SJSA1 (cell line): ENCODE measurements at places on chromosomes 7 and 10.

DNA sequence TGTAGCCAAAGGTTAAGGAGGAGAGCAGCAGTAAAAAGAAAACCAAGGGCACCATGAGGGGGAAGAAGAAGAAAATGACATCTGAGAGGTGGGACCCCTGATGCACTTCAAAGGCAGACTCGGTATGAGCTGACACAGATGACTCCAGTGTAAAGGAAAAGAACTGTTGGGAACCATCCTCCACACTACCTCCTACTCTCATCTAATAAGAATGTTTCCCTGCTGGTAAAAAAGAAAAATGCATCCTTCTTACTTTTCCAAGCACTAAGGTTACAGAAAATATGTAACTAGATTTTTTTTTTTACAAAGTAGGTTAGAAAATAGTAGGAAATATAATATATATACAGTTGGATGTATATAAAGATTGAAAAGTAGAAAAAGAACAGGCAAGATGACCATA lies 16.9 kb downstream of the TAS2R41 start:
- no peak for DNase-seq

- DNase-seq, result no peak
These were observed 6.7 kb upstream of the MGAM2 start for GRCh38 chr7:142104550-142105527.

GRCh38 chr7:25985196-25985595 lies 166.8 kb upstream of the NFE2L3 start:
- DNase-seq, result no peak

GRCh38 chr10:33657154-33657908 lies 322.9 kb upstream of the NRP1 start:
- no peak for DNase-seq

GRCh38 chr7:39678930-39679709 lies 55.7 kb downstream of the RALA start:
- DNase-seq, result no peak

DNA sequence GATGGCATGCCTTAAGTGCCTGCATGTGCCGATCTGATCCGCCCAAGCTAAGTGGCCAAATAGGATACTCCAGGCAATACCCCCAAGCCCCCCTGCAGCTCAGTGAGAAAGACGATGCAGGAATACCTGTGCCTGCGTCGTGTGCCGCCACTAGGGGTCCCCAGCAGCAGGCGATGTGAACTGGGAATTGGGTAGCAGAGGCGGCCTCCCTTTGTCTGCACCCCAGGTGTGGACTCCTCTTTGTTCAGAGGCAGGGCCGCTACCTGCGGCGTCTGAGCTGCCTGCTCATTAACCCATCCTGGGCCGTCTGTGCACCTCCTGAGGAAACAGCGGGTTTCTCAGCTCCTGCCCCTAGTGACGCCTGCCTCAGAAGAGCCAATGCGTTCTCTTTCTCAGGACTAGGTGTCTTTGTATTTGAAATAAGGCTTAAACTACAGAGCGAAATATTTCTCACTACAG lies 4.8 kb upstream of the CHN2 start:
- peak; percentile 10 for DNase-seq

DNA sequence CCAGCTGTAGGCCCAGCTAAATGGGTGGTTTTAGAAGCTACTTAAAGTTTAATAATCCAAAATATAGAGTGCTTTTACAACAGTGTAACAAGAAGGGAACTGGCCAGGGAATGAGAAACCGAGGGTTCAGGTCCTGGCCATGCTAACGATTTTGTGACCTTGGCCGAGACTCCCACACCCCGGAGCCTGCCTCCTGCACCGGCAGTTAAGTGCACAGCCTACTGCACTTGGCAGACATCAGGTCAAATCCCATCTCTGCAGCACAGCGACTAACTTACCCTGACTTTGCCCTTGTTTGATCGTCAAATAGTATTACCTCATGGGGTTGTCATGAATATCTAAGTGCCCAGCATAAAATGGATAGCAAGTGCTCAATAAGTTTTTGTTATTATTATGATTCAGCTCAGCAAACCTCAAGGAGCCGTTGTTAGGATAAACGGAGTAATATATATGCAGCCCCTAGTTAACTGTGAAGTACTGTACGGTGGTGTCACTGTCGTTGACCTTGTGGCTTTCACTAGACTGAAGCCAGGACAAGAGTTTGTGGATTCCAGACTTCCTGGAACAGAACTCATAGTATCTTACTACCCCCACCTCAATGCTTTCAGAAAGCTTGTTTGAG lies 35.5 kb downstream of the LYZL1 start:
- no peak for DNase-seq

DNA sequence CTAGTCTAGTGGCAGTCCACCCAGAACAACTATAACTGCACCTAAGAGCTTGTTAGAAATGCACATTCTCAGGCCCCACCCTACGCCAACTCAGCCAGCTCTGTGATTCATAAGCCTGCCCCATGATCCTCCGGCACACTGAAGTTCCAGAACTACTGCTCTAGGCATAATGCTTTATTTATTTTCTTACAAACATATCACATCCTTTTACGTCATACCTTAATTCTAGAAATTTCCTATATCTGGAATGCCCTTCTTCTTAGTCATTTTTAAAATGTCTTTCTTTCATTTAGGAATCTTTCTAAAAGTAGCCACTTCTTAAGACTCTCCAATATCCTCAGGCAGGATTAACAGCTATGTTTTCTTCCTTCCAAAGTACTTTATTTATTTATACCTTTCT lies 480.1 kb downstream of the INHBA start:
- peak; percentile 71 for DNase-seq

DNA sequence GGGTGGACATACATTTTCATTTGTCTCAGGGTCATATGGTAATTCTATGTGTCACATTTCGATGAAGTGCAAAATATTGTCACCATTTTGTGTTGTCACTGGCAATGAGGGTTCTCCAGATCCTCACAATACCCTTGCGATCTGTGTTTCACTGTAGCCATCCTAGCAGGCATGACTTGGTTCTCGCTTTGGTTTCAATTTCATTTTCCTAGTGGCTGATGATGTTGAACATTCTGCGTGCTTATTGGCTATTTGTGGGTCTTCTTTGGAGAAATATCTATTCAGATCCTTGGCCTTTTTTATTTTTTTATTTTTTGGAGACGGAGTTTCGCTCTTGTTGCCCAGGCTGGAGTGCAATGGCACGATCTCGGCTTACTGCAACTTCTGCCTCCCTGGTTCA lies 24.8 kb upstream of the MNX1 start:
- no peak for DNase-seq

DNA sequence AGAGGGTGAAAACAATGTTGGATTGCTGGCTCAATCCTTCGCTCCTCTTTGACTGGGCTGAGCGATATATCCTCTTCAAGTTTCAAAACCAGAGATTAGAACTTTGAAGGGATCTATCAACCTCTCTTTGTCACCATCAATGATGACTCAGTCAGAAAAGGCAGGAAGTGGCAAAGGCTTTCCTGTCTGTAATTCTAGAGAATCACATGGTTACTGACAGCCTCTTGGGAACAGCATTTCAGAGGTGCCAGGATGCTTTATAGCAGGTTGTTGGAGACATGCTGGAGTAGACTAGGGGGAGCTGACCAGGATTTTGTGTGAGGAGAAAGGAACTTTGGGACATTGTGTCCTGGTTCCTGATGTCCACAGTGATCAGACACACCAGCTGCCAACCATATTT lies 81.3 kb downstream of the PRKCQ start:
- no peak for DNase-seq

GRCh38 chr7:47095946-47096345 lies 486.0 kb downstream of the TNS3 start:
- DNase-seq, result no peak

- no peak for DNase-seq
These were observed 32.0 kb downstream of the AUTS2 start for GRCh38 chr7:69630292-69630691.
